ENCODE measurements at places on chromosomes 13 and 19. TPM values are rescaled to one million over a fixed set of nuclear protein-coding genes. Genes with fewer than 3 reads are reported as not detected.

DNA sequence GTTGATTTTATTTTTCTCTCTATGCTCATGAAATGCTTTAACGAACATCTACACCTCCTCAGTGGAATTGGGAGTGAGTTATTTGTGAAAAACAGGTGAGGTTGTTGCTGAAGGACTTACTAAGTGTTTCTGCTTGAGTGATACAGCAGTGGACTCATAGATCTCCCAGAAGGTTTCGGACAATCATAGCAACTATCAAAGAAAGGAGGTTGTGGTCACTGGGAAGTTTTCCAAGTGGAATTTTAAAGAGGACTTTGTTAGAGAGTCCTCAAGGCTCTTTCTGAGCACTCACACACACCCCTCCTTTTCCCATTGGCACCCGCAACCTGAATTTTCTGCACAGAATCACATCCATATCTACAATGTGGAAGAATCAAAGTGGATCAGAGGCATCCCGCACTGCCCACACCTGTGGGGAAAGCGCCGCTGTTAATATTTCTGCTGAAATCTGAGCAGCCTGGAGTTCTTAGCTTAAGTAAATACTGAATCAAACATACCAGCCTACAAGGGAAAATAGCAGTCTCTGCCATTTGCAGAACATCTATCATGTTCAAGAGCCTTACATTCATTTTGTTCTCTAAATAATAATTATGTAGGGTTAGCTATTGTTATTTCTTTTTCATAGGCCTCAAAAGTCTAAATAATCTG is 719.4 kb downstream of the DIAPH3 start:
- DNase-seq, result no peak

- DNase-seq, result no peak
Measured at GRCh38 chr13:99347335-99347878, 40.2 kb upstream of the GPR183 start.

GRCh38 chr13:29266261-29266660 is 329.2 kb downstream of the SLC7A1 start:
- no peak for DNase-seq

GRCh38 chr19:10975374-10976130 is 14.7 kb downstream of the SMARCA4 start:
- peak; percentile 96 for DNase-seq

C5AR1 gene
- 0.29 TPM for total RNA-seq

KATNAL1 gene
- total RNA-seq, result 18.0 TPM

COL4A2 gene
- 267 TPM for total RNA-seq

TLE6 gene
- total RNA-seq, result under 0.01 TPM

Data from osteoblast (primary cell).